ENCODE measurements at places on chromosomes 3 and 15.

DNA sequence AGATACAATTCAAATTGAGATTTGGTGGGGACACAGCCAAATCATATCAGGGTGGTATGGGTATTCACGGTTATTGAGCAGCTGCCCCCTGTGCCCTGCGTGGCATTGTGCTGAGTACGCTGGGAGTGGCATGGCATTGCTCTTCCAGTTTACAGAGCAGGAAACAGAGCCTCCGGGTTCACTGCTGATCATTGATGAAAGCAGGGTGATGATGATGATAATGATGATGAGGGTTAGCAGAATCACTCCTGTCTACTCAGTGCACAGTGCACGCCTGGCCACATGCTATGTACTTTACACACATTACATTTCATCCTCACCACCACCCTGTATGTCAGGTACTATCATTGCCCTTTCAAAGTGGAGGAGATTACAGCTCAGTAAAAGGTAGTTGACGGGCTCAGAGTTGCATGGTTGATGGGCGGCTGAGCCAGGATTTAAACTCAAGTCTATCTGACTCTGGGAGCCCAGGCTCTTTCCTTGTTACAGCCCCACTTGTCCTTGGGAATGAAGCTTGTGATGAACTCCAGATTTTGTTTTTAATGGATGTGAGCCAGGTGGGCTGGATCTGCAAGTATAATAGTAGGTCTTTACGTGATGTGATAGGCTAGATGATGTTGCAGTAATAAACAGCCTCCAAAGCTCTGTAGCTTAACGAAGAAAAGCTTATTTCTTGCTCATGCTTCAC lies 87.6 kb upstream of the MYZAP start:
- DNase-seq, result no peak

- no peak for DNase-seq
These were observed 64.3 kb downstream of the MINDY4B start for GRCh38 chr3:150840802-150841515.

GRCh38 chr15:91049378-91050127 lies 27.2 kb upstream of the VPS33B start:
- peak; percentile 44 for DNase-seq

DNA sequence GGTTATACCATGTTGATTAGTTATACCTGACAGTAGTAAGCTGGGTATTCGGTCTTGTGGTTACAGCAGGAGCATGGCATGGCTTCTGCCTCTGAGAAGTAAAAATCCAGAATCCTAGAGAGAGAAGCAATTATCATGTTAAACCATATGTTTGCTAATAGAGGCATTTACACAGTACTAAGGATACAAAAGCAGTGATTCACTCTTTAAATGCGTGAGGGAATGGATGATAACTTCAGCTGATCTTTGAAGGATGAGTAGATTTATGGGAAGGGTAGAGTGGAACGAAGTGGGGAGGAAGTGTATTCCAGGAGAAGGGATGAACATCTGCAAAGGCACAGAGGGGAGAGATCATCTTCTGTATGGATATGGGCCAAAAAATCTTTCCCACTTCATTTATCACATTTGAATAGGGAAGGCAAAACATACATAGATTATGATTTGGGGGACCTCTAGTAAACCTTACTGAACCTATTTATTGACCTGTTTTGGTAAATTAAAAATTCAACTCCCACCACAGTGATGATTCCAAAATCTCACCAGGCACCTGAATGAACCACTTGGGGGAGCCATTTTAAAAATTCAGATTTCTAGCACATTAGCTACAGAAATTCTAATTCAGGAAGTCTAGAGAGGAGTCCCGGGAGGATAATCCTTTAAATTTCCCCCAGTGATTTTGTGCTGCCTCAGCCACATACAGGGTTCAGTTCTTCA lies 35.1 kb downstream of the IGSF10 start:
- DNase-seq, result no peak

DNA sequence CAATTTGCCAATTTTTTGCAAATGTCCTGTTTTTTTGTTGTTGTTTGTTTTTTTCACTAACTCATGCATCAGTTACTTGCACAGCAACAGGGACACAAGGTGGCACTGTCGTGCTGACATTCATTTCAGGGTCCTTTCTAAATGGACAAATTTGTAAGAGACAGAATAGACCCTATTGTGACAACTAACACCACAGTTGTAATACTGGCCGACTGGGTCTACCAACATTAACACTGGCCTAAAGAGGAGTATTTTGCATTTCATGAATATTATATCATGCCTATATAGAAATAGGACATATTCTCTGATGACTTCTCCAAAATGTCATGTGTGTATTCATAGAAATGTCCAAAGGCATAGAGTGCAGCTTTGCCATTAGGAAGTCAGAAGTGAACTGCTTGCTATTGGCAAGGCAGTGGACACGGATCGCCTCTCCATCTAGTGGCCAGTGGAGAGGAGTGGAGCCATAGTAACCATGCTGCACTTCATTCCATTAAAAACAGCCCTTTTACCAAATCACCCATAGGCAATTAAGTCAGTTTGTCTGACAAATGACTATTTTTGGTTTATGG lies 54.8 kb downstream of the ZBTB20 start:
- DNase-seq, result no peak

DNA sequence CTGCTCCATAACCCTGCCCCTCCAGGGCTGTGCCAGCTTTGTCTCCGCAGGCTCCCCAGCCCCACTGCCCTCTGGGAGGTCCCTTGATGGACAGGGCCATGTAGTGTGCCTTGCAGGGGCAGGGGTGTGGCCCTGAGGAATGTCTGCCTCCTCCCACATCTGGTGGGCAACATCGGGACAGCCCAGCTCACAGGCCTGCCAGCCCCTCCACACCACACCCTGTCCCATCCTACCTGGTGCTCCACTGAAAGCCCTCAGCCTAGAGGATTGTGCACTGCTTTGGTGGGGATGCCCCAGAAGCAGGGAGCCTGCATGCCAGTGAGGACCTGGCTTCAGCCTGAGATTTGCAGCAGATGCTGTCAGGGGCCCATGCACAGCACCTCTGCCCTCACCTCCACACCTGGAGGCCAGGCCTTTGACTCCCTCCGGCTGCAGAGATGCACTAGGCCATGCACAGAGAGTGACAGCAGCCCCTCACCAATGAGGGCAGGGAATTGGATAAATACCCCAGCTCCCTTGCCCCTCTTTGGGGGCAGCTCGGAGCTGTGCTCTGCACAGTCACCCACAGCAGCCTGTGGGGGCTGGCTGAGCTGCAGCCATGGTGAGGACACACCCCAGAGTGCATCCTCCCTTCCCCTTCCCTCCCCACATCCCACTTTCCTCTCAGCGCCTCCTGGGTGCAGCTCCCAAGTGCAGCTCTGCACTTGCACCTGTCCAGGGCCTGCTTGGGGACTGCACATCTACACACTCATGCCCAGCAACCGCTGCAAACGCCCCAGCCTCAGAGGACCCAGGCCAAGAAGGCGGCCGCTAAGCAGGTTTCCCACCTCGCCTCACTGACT lies 2.7 kb downstream of the C3orf22 start:
- DNase-seq, result no peak

GRCh38 chr15:30969724-30970123 lies 21.7 kb downstream of the MTMR10 start:
- DNase-seq, result no peak

- no peak for DNase-seq
These were observed 22.2 kb upstream of the SENP7 start for GRCh38 chr3:101535221-101535620.

- no peak for DNase-seq
These were observed 18.0 kb upstream of the C2CD4B start for GRCh38 chr15:62183130-62183529.

GRCh38 chr3:136332776-136333175 lies 82.6 kb downstream of the PCCB start:
- no peak for DNase-seq

- no peak for DNase-seq
These were observed 223.0 kb downstream of the NSUN3 start for GRCh38 chr3:94285872-94286271.

DNA sequence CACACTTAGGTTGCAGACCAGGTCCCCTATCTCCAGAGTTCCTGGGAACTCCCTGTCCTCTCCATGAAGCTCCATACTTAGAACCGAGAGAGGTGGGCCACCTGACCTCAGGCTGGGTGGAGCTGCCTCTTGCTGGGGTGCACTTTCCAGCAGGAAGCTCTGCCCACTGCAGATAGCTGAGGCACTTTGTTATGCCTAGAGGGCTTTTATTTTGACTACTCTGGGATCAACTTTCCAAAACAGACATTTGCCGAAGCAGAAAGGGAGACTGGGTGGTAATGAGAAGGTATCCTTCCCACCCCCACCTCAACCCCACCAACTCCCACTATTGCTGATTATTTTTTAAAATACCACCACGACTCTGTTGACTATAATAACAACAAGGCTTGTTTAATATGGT lies 54.7 kb downstream of the CLDN11 start:
- no peak for DNase-seq

DNA sequence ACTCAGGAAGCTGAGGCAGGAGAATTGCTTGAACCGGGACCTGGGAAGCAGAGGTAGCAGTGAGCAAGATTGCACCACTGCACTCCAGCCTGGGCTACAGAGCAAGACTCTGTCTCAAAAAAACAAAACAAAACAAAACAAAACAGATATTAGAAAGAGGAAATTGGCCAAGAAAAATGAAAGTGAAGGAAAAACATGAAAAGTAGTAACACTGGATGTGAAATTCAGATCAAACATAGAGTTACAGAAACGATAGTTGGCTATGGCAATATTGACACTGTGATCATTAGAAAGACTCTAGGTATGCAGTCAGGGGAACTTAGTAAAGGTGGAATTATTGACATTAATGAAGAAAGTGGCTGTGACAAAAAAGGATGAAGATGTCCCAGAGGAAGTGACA lies 13.2 kb upstream of the TIPARP start:
- no peak for DNase-seq

DNA sequence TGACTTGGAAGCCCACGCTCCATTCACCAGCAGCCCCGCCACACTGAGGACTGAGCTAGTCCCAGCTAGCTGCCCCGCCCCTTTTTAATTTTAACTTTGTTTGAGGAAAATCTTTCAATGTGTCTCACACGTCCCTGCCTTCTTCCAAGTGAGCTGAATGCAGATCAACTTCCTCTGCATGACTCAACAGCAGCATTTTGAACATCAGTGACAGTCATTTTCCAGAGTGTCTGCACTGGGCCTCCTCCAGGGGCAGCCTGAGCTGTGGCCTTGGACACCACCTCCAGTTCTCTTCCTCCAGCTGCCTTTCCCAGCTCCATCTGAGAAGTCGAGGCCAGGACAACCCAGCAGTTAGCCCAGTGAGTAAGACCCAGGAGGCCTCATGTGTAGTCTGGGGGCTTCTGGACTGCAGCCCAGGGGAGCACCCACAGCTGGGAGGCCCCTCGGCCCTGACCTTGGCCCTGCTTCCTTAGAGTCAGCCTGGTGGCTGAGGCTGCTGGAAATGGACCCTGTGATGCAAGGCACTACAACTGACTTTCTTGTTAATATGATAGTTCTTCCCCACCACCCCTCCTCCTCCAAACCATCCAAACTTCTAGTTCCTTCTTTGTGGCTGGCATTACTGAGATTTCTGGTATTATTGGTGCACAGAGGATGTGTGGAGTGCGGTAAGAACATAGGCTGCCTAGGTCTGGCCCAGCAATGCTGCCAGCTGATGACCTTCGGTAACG lies 21.4 kb upstream of the ESYT3 start:
- DNase-seq, result no peak

DNA sequence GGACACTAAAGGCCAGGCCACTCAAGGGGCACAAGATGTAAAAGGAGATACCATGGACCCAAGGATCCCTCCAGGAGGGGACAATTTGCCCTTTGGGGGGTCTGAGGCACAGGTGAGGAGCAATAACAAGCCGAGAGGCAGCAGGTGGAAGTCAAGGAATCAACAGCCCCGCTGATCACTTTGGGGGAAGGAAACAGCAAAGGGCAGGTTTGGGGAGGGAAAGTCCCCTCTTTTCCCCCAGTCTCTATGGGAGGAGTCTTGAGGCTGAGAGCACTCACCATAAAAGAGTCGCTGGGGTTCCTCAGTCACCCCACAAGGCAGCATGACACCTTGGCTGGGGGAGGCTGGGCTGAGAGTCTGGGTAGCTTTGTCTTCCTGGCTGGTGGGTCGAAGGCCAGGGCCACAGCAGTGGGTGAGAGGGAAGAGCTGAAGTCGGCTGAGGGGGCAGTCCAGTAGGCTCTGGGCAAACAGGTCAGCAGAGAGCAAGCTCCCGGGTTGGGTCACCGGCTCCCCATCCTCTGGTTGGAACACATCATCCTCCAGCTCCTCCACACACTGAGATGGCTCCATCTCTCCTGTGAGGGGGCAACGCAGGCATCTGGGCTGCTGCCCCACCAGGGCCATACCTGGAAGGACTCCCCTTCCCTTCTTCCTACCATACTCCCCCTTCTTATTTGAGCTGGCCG lies 3.0 kb downstream of the BMF start:
- no peak for DNase-seq
